ENCODE measurements at places on chromosomes 5 and 9.

- no peaks in the 10 kb centered on the region for H3K4me1 ChIP-seq
- H3K27ac ChIP-seq, result no peak overlapping the region
- no peak for DNase-seq
- H3K4me3 ChIP-seq, result no peak overlapping the region
- no peaks in the 10 kb centered on the region for H3K27me3 ChIP-seq
- H3K36me3 ChIP-seq, result no peaks in the 10 kb centered on the region
Observed at GRCh38 chr9:135607401-135608293, 31.7 kb downstream of the GLT6D1 start.

DNA sequence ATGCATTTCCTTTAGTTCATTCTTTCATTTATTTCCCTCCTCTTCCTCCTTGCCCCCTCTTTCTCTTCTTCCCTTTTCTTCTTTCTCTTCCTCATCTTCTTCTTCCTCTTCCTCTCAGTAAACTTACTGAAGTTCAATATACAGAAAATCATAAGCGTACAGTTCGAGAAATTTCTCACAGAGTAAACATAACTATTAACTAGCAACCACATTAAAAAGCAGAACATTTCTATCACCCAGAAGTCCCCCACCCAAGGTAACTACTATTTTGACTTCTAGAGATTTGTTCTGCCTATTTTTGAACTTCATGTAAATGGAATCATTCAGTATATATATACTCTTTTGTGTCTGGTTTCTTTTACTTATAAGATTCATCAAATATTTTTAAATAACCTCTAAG, 48.2 kb downstream of the TNFAIP8 start:
- H3K27ac ChIP-seq, result no peak overlapping the region
- no peaks in the 10 kb centered on the region for H3K27me3 ChIP-seq
- H3K4me1 ChIP-seq, result peaks cover 21% of the 10 kb centered on the region
- no peaks in the 10 kb centered on the region for H3K36me3 ChIP-seq

DNA sequence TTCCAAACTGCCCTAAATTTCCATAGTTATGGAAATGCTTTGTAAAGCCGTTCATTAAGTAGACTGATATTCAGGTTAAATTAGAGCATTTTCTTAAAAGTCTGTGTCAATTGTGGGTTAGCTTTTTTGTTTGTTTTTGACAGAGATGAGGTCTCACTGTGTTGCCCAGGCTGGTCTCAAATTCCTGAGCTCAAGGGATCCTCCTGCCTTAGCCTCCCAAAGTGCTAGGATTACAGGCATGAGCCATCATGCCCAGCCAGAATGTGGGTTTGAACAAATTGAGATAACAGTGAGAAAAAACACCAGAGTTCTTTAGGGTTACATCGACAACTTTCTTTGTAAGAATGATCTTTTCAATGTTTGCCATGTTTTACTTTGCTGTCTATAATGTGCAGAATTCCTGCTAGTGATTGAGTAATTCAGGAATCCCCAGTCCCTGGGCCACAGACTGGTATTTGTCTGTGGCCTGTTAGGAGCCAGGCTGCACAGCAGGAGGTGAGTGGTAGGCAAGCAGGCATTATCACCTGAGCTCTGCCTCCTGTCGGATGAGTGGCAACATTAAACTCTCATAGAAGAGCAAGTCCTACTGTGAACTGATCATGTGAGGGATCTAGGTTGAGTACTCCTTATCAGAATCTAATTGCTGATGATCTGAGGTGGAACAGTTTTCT, 80.5 kb downstream of the RAI14 start:
- H3K36me3 ChIP-seq, result no peaks in the 10 kb centered on the region
- H3K27ac ChIP-seq, result no peak overlapping the region
- H3K27me3 ChIP-seq, result no peaks in the 10 kb centered on the region
- no peaks in the 10 kb centered on the region for H3K4me1 ChIP-seq
- DNase-seq, result no peak

DNA sequence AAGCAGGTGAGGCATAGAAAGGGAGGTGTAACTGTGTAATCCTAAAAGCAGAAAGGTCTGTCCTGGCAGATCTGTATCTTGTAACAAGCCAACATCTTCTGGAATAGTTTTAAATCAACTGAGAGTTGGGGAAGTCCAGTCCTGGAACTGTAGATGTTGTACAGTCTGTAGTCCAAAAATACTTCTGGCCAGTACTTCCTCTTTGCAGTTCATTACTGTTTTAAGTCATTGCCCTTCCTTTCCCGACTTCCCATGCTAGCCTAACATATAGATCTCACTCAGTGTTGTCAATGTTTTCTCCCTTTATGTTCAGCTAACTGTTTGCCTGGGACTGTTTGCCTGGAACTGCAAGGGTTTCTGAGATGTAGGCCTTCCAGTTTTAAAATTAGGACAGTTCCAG, 168.5 kb upstream of the ISL1 start:
- no peaks in the 10 kb centered on the region for H3K4me1 ChIP-seq
- no peaks in the 10 kb centered on the region for H3K36me3 ChIP-seq
- no peak overlapping the region for H3K4me3 ChIP-seq
- DNase-seq, result no peak
- no peak overlapping the region for H3K27ac ChIP-seq

DNA sequence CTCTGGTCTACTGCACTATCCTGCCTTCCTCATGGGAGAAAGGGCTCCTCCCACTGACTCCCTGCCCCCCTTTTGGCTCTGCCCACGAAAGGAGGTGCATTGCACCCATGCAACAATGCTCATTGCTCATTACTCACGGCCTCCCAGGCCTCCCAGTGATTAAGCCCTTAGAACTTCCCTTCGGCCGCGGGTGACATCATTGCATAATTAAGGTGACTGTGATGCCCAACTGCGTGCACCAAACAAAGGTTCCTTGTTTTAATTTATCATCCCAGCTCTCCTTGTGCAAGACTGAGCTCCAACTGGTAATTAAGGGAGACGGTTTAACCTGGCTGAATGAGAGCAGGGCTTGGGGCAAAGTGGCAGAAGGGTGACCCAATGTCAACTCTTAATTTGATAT, 180.4 kb downstream of the GAS1 start:
- no peak overlapping the region for H3K4me3 ChIP-seq
- H3K27me3 ChIP-seq, result no peaks in the 10 kb centered on the region
- no peak overlapping the region for H3K27ac ChIP-seq
- no peak for DNase-seq

DNA sequence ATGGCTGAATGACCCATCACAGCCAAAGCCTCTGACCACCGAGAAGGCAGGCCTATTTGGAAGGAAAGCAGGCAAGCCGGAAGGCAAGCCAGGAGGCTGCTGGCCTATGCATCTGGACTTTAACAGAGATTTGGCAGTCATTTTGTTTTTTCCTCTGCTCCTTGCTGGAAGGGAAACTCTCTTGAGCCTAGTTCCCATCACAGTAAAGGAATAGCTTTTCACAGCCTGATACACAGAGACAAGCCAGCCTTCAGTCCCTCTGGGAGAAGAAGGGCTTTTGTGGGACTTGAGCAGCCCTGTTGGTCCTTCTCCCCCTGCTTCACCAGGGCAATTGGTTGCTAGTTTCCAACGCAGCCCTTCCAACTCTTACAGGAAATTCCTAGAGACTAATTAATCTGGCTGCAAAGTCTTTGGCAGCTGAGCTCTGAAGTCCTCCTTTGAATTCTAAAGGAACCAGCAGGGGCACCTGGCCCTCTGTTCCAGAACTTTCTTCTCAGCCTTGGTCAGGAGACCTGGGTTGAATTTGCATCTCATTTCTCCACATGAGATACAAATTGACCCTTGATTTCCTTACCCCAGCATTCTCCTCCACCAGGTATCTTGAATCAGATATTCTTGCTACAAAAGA, 157.3 kb upstream of the EPB41L4A start:
- no peaks in the 10 kb centered on the region for H3K4me1 ChIP-seq
- DNase-seq, result no peak
- H3K4me3 ChIP-seq, result no peak overlapping the region
- H3K36me3 ChIP-seq, result no peaks in the 10 kb centered on the region
- H3K27ac ChIP-seq, result no peak overlapping the region

- no peak overlapping the region for H3K4me3 ChIP-seq
- H3K27me3 ChIP-seq, result no peaks in the 10 kb centered on the region
- H3K27ac ChIP-seq, result no peak overlapping the region
- H3K4me1 ChIP-seq, result no peaks in the 10 kb centered on the region
- no peaks in the 10 kb centered on the region for H3K36me3 ChIP-seq
- DNase-seq, result no peak
Observed at GRCh38 chr5:157821822-157822622, 36.9 kb downstream of the CLINT1 start.

- no peak overlapping the region for H3K27ac ChIP-seq
- no peak for DNase-seq
- no peaks in the 10 kb centered on the region for H3K4me1 ChIP-seq
- H3K27me3 ChIP-seq, result no peaks in the 10 kb centered on the region
- no peaks in the 10 kb centered on the region for H3K36me3 ChIP-seq
Observed at GRCh38 chr9:112262577-112262976, 70.8 kb downstream of the PTBP3 start.

DNA sequence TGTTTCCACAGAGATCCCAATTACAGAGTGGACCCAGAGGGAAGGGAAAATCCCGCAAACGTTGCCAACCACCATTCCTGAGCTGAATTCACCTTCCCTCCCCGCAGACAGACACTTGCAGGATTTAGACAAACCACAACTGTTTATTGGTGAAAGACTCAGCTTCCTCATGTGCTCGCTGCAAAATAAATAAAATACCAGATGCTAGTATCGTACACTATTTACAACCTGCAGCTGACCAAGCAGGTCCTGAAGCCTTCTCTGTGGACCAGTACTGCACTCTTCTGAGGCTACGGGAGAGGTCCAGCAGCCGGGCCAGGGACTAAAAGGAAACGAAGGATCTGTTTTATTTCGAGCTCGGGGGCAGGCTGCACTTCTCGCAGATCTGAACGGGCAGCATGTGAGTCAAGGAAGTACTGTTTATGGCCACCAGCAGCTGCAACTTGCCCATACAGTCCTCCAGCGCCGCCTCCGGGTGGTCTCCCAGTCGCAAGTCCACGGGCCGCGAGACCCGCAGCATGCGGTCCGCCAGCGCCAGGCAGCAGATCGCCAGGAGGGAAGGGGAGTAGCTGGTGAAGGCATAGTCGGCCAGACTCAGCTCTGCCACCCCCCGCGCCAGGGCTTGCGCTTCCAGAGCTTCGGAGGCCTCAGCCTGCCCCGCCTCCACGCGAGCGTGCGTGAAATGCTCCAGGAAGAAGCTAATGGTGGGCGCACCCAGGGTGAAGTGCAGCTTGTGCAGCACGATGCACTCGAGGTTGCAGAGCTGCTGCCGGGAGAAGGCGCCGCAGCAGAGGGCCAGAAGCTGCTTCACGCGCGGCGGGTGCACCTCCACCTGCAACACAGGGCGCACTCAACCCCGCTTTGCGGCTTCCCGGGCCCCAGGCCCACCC, 2.1 kb downstream of the CCNO start:
- DNase-seq, result no peak
- H3K4me1 ChIP-seq, result peaks cover 18% of the 10 kb centered on the region
- no peak overlapping the region for H3K27ac ChIP-seq
- H3K4me3 ChIP-seq, result no peak overlapping the region
- peaks cover 45% of the 10 kb centered on the region for H3K27me3 ChIP-seq
- no peaks in the 10 kb centered on the region for H3K36me3 ChIP-seq

DNA sequence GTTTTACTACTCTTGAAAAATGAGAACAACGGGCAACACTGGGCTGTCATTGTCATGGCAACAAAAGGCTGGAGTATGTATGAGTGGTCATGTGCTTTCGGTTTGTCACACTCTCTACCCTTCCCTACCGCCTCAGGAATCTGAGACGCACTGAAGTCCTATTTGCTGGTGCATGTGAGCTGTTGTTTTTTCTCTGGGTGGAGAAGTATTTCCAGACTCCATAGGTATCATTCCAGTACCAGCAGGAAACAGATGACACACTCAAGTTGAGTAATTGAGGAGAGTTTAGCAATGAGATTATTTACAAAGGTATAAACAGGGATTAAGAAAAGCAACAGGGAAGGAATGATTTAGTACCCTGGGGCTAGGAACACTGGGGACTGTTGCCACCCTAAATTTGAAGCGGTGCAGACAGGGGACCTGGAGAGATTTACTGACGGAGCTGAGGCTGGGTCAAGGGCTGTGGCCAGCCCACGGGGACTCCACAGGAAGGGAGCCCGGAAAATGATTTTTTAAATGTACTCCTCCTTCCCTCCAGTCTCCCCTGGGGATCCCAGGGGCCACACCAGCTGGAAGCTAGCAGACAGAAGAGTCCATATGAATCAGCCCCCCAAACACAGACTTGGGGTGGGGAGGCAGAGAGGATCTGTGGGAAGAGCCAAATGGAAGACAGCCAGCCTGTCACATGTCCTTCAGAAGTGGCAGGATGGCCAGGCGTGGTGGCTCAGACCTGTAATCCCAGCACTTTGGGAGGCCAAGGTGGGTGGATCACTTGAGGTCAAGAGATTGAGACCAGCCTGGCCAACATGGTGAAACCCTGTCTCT, 13.2 kb upstream of the ZBTB43 start:
- no peak for DNase-seq
- H3K36me3 ChIP-seq, result no peaks in the 10 kb centered on the region
- 0 out of 2 replicates have a peak, but pooled peaks cover 2% of the 10 kb centered on the region for H3K27me3 ChIP-seq
- H3K4me3 ChIP-seq, result no peak overlapping the region
- H3K4me1 ChIP-seq, result no peaks in the 10 kb centered on the region
